Renal cortex interstitium (tissue), 15 donors: ENCODE measurements at places on chromosomes 13 and 19. TPM values are rescaled to one million over a fixed set of nuclear protein-coding genes. Genes with fewer than 3 reads are reported as not detected.

The SIGLECL1 gene
- polyA plus RNA-seq = not detected

The SPATA13 gene
- 59.7 TPM for polyA plus RNA-seq

The ITGBL1 gene
- polyA plus RNA-seq = 0.64 TPM

The POU2F2 gene
- 0.67 TPM for polyA plus RNA-seq

The ATP8A2 gene
- polyA plus RNA-seq = 4.8 TPM

The WDR87 gene
- polyA plus RNA-seq = 0.01 TPM

The ZNF844 gene
- 30.2 TPM for polyA plus RNA-seq

The ADGRE2 gene
- polyA plus RNA-seq = 0.42 TPM

The CYP4F2 gene
- polyA plus RNA-seq = 0.53 TPM
